ENCODE measurements at places on chromosomes 11 and 22.
A peak's percentile ranks its signal among the peaks of the same experiment; 100 is the strongest.

DNA sequence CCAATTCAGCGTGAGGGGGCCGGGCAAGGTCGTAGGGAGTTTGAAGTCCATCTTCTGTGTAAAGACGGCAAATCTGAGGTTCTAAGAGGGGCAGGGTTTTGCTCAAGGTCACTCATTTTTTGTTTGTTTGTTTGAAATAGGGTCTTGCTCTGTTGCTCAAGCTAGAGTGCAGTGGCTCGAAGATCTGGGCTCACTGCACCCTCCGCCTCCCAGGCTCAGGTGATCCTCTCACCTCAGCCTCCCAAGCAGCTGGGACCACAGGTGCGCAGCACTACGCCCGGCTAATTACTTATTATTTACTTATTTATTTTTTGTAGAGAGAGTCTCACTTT lies 355 bp upstream of the AP1B1 start:
- no peak for DNase-seq

- DNase-seq: no peak
Measured at GRCh38 chr11:32052215-32052614, 38.7 kb upstream of the RCN1 start.

- DNase-seq: no peak
Measured at GRCh38 chr11:110199184-110199981, 97.0 kb downstream of the RDX start.

DNA sequence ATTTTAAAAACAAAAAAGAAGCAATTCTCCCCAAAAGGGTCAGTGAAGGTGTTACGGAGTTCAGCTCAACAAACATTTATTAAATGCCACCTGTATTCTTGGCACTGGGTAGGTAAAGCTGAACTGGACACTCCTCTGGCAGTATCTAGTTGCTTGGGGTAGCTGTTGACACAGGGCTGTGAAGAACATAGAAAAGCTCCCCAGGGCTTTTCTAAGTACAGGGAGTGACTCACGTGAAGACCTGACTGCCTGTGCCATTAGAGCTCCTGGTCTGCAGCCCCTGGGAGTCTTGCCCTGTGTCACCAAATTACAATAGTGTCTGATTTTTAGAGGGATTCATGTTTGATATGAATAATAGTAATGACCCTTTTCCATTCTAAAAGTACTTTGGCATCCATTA lies 43.6 kb downstream of the COA4 start:
- DNase-seq: no peak

DNA sequence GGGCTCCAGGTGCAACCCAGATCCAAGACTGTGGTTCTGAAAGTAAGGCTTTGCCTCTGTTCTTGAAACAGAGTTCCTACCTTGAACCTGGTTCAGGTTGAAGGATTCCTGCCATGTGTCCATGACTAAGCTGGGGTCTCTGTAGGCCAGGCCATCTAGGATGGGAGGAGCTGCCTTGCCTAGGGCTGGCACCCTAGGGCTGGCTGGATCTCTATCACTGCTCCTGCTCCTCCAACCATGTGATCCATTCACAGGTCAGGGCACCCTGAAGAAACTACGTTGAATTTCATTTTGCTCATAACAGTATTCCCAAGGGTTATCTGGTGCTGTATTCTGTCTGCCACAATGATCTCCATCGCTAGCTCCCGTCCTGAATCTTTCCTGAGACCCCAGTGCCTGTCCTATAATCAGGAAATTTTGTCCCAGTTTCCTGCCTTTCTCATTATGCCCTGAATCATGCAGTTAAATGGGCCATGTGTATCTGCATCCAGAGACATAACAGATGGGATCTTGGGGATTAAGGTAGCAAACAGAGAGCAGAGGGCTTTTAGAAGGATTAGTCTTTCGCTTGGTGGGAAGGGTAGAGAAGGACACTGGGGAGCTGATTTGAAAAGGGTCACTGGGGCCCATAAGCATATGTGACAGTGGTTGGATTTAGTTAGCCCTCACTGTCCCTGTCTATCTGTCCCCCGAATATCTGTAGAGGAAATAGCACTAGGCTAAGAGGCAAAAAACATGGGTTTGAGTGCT lies 98.2 kb upstream of the MTMR2 start:
- no peak for DNase-seq

DNA sequence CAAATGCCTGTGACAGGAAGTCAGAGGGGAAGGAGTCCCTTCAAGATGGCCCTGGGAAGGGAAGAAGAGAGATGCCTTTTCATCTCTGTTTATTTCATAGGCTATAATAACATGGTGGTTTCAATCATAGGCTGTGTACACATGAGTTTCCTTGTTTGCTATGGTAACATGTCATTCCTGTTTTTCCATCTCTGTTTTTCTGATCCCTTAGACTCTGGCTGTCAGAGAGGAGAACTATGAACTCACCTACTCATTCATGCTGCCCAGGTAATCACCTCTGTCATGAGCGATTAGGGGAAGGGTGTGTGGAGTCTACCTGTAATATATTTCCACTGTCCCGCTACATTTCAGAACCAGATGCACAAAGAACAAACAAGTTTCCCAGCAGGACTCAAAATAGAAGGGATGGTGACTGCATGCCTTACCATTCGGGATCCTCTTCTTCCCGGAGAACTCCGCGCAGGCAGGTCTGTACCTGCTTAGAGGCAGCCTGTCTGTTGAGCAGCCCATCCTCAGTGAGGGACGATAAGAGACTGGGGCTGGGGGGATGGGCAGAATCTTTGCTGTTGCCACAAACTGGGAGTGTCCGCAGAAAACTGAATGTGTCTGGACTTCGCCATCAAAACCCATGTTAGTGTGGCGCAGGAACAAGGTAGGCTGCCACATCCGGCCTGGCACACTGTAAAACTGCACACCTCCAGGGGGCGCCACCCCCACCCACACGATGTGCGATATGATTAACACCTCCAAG lies 7.1 kb upstream of the PEX26 start:
- no peak for DNase-seq

DNA sequence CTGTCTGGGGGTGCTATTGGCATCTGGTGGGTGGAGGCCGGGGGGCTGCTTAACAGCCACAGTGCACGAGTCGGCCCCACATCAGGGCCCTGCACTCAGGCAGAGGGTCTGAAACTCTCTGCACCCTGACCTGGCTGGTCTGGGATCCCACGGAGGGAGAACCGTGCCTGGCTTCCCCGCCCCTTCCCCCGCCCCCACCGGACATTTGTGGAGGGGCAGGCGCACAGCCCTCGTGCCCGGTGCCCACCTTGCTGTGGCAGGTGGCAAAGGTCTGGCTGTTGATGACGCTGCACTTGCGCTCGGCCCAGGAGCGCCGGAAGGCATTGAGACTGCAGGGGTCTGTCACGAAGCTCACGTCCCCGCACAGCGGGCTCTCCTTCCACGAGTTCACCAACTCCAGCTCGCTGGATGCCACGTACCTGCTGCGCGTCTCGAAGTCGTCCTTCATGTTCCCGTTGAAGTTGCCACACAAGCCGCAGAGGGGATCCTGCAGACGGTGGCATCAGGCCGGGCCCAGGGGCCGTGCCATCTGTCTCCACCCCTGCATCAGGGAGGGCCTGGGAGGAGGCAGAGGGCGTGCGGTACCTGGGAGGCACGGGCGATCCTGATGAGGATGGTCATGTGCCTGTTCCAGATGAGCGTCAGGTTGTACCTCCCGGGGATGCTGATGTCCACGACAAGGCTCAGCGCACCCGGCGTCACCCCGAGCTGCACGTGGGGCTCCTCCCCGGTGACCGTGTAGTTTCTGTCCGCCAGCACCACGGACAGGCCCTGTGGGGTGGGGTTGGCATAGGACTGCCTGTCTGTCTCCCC lies 11.7 kb downstream of the MUC6 start:
- DNase-seq: no peak

GRCh38 chr11:104534278-104534677 lies 364.0 kb downstream of the CASP12 start:
- DNase-seq: no peak

DNA sequence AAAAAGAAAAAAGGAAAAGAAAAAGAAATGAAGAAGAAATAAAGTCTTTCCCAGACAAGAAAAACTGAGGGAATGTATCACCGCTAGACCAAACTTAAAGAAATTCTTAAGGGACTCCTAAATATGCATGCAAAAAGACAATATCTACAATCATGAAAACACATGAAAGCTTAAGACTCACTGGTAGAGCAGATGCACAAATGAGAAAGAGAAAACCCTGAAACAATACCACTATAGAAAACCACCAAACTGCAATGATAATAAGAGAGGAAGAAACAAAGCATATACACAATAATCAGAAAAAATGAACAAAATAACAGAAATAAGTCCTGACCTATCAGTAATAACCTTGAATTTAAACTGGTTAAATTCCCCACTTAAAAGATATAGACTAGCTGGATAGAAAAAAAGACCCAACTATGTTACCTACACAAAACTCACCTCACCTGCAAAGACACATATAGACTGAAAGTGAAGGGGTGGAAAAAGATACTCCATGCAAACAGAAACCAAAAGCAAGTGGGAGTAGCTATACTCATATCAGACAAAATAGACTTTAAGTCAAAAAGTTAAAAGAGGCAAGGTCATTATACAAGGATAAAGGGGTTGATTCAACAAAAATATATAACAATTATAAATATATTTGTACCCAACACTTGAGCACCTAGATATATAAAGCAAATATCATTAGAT lies 61.3 kb upstream of the NARS2 start:
- DNase-seq: no peak

GRCh38 chr11:32529994-32530588 lies 53.5 kb upstream of the EIF3M start:
- DNase-seq: no peak

DNA sequence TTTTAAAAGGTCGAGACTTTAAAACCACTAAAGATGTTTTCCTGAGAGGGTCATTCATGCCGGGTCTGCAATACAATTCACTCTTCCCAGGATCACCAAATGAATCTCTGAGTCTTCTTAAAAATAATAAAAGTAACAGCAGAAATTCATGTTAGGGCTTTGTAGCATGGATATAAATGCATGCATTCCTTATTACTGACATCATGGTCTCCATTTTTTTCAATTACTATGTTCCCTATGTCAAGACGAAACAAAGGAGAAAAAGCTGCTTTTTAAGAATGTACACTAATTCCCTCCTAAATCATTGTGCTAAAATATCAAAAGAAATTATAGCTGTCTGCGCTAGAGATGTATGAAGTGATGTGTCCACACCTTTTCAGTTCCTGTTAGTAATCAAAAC lies 789.9 kb upstream of the LRRC4C start:
- no peak for DNase-seq

DNA sequence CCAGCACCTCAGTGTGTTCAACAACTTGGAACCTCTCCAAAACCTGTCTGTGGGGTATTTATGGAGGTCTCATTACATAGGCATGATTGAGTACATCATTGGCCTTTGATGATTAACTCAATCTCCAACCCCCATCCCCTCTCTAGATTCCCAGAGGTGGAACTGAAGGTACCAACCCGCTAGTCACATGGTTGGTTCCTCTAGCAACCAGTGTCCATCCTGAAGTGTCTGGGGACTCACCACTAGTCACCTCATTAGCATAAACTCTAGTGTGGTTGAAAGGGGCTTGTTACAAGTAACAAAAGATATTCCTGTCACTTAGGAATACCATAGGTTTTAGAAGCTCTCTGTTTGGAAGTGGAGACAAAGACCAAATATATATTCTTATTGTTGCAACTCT lies 40.3 kb downstream of the SIK2 start:
- no peak for DNase-seq

DNA sequence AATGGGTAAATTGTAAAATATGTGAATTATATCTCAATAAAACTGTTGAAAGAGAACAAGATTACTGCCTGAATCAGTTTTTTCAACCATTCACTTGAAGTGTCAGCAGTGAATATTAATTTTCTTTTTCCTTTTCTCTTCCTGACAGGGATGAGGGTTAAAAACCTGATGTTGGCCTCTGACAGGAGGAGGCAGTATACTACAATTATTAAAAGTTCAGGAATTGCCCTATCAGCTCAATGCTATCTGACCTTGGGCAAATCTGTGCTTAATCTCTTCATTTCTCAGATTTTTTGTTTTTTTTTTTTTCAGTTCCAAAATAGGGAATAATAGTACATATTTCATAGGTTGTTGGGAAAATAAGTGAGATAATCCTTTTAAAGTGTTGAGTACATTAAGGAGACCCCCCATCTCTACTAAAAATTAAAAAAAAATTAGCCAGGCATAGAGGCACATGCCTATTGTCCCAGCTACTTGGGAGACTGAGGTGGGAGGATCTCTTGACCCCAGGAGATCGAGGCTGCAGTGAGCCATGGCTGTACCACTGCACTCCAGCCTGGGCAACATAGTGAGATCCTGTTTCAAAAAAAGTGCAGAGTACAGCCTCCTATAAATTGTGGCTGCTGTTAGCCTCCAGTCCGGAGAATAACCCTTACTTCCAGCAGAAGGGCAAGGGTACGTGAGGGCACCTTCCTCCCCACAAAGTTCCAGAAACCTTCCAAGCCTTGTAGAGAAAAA lies 48.8 kb downstream of the TRIM44 start:
- DNase-seq: no peak

DNA sequence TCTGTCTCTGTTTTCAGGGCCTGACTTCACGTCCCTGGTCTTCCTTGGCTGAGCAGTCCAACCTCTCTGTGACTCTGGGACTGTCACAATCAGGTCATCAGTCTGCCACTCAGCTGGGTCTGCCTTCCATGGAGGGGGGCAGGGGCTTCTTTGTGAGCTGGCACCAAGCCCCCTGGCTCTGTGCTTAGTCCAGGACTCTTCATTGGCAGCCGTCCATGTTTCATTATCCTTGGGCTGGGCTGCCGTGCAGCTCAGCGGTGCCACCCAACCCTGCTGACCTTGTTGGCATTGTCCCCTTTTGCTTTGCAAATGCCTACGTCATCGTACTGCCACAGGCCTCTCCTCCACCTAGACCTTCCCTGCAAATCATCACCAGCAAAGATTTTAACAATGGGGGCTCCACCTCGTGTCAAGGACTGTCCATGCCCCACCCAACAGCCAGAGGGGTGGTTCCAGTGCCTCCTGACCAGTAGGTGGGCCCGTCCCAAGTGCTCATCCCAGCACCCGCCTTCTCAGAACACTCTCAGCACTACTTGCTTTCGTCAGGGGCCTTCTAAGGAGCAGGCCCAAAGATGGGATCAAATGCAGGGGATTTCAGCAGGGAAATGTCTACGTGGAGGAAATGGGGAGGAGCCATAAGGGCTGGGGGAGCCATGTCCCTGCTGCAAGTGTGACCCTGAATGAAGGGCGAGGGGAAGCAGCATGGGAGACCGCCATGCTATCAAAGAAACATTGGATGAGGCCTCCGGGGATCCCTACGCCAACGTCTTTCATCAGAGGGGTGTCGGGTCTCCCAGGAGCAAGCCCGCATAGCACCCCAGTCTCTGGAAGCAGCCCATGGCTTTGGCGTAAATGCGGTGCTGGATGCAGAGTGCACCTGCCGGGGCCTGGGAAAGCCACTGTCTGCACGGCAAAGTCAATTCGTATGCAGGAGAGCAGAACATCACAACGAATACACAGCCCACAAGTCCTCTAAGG lies 18.2 kb downstream of the KRTAP5-6 start:
- DNase-seq: no peak

- DNase-seq: no peak
Measured at GRCh38 chr11:82557274-82557673, 176.4 kb downstream of the FAM181B start.

- DNase-seq: peak; percentile 14
Measured at GRCh38 chr11:112555491-112556364, 295.1 kb upstream of the PLET1 start.

- DNase-seq: no peak
Measured at GRCh38 chr11:131326829-131327228, 43.6 kb upstream of the NTM start.

GRCh38 chr22:46201059-46201757 lies 48.9 kb downstream of the CDPF1 start:
- DNase-seq: no peak

Measured in left renal pelvis (tissue), 4 donors.